ENCODE measurements at places on chromosomes 1 and 21.

DNA sequence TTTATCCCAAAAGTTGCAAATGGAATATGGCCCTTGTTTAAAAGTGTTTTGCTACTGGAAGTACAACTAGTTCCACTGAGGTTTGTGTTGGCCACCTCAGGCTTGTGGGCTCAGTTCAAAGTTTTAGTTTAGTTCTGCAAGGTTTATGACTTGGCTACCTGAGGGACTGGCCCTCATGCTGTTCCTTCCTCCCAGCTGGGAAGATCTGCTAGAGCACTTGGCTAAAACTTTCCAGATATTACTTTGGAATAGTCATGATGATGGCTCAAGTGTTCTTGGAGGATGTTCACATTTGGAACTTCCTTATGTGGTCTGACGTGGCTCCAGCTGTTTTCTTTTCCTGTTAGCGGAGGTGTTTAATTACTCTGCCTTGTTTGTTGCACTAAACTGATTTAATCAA, 110.2 kb upstream of the IVNS1ABP start:
- no peak for DNase-seq

DNA sequence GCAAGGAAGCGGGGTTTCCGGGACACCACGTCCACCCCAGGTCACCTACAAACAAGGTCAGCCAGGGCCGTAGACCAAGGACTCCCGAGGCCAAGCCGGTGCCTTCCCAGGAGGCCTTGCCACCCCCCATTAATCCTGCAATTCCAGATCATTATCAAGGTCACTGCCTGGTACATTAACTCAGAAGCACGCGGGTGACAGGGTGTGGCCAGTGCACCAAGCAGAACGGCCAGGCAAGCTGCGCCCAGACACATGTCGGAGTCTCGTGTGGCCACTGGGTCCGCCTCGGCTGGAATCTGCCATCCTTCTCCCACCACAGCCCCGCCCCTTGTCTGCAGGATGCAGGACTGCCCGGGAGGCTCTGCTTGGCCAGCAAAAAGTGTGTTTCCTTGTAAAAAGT, 144.7 kb downstream of the PRDM16 start:
- no peak for DNase-seq

- DNase-seq, result no peak
Measured at GRCh38 chr1:115426231-115426771, 88.3 kb upstream of the NGF start.

GRCh38 chr1:1479547-1480487, 8.3 kb downstream of the ATAD3B start:
- DNase-seq, result no peak

- DNase-seq, result no peak
Measured at GRCh38 chr1:104467590-104467989, 717.9 kb downstream of the AMY1C start.

DNA sequence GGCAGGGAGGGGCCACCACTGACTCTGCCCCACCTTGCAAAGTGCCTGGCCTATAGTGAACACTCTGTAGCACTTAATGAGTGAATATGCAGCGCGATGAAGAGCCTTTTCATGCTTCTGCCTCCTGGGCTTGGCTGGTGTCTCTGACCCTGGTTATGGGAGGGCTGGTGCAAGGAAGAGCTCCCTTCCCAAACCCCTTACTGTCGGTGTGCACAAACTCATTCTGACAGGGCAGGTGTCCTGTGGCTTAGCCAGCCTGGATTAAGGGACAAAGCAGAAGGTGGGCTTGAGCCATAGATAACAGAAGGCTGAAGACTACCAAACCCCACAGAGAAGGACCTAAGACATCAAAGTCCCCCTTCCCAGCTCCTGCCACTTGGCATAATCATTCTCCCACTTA, 2.0 kb upstream of the NCMAP start:
- no peak for DNase-seq

DNA sequence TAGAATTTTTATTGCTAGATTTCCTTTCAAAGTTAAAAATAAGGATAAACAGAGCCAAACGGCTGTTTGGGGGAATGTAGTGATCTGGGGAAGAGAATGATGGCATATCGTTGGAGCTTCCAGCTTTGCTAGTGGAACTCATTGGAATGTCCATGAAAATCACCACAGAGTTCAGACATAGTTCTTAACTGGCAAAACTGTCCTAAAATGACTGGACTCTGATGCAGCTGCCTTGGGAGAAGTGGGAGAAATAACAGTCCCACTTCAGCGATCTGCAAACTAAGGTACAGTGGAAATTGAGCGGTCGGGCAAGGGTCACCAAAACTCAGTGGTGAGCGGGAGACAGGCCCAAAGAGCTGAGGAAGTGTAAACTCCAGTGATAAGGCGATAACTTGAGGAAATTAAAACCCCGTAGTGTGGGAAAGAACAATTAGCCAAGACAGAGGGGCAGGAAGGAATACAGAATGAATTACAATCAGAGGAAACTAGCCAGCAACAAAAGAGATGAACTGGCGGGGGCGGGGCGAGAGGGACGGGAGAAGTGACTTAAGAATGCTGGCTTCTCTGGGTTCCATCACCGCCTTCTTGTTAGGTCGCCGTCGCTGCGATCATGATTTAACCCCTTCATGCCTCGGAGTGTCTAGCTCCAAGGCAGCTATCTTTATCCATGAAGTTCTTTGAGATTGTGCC, 89.8 kb upstream of the ARHGAP29 start:
- no peak for DNase-seq

DNA sequence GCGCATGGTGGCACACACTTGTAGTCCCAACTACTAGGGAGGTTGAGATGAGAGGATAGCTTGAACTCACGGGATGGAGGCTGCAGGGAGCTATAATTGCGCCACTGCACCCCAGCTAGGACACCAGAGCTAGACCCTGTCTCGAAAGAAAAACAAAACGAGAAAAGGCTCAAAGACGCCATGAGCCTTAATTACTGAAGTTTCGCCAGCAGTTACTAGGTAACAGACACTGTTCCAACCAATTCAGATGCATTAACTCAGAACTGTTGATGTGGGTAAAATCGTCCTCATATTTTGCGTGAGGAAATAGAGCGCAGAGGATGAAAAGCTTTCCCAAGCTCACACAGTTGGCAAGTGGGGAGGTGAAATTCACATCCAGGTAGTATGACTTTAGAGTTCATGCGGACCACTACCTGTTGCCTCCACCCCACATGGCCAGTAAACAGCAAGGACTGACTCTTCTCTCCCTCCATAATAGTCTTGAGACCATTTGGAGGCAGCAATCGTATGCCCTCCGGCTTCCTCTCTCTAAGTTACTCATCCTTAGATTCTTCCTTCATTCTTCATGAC, 40.1 kb downstream of the INAVA start:
- DNase-seq, result no peak

DNA sequence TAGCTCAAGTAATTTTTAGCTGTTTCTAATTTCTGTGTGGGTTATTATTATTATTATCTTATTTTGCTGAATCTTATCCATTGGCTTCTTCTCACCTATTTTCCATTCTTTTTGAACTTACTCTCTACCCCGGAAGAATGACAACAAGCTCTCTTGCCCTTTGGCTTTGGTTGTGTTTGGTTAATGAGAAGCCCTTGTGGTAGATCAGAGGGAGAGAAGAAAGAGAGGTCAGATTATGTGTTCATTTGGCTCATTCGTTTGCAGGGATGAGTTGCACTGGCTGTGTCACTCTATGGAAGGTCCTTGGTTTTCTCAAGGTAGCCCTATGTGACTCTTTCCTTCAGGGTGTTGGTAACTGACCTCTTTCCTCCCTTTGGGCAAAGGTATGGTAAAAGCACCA, 391.9 kb downstream of the LMO4 start:
- no peak for DNase-seq

- DNase-seq, result no peak
Measured at GRCh38 chr1:243938208-243938607, 88.2 kb upstream of the AKT3 start.

- DNase-seq, result no peak
Measured at GRCh38 chr1:232292818-232293217, 337.1 kb downstream of the SIPA1L2 start.

DNA sequence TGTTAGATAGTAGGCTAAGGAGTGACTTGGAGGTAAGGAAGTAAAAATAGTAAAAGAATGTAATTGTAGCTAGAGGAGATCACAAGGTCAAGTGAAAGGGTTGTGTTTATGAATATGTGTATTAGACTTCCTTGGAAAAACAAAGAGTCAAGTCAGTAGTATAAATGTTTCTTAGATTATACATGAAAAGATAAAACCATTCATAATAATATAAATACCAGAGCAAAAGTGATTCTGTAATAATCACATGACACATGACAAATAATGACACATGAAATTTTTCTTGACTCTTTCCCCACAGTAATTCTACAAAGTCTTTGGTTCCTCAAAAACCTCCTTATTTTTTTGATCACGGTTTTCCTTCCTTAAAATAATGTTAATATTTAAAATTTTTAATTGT, 56.4 kb downstream of the IVNS1ABP start:
- no peak for DNase-seq

DNA sequence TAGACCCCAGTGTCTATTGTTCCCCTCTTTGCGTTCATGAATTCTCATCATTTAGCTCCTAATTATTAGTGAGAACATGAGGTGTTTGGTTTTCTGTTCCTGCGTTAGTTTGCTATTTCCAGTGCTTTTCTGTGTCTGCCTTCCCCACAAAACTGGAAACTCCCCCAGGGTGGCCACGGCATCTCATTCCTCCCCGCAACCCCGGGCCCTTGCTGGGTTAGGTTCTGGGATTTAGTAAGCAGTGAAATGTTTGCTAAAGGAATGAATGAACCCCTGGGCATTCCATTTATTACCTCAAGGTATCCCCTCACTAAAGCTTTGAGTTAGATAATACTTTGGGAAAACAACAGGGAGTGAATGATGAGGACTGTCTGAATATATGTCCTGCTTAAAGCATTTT, 142.9 kb downstream of the GLUL start:
- no peak for DNase-seq

DNA sequence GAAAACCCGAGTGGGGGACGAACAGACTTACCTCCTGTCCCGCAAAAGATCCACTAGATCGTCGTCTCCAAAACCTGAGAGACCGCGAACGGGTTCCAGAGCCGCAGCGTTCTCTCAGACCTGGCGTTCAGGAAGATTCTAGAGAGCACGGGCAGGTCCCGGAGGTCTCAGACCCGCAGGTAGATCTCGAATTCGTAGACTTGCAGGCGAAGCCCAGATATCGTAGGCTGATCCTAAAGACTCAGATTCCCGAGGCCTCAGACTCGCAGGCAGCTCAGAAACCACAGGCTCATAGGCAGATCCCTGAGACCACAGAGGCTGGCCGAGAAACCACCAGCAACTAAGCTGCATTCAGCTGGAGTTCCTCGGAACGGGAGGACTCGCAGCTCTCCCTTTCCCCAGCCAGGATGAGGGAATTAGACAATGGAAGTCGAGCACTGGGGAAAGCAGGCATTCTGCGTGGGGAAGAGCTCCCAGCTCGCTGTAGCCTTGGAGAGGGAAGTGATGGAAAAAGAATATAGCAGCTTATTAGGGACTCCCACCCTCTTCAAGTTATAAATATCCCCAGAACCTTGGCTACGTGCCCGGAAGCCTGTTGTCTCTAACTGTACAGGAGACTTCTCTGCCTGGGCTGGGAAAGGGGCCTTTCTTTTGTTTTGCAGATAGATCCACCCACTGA, at the start of gene ZNF436:
Gene ZNF436, minus strand, starts transcription at position 502 of the 679 bp plus-strand sequence. CDS start 1,831 bp downstream, outside the sequence.
- DNase-seq, result no peak

GRCh38 chr1:88022516-88022915, 661.6 kb upstream of the PKN2 start:
- no peak for DNase-seq

- DNase-seq, result no peak
Measured at GRCh38 chr1:39086865-39087409, 60.8 kb downstream of the NDUFS5 start.

- no peak for DNase-seq
Measured at GRCh38 chr21:45154511-45155508, 80.4 kb downstream of the ADARB1 start.

GRCh38 chr21:35145626-35146233, 96.6 kb upstream of the RUNX1 start:
- no peak for DNase-seq

- DNase-seq, result no peak
Measured at GRCh38 chr1:153553830-153554541, 4.9 kb upstream of the S100A3 start.

GRCh38 chr1:96236156-96236739, 485.3 kb upstream of the PTBP2 start:
- DNase-seq, result no peak

DNA sequence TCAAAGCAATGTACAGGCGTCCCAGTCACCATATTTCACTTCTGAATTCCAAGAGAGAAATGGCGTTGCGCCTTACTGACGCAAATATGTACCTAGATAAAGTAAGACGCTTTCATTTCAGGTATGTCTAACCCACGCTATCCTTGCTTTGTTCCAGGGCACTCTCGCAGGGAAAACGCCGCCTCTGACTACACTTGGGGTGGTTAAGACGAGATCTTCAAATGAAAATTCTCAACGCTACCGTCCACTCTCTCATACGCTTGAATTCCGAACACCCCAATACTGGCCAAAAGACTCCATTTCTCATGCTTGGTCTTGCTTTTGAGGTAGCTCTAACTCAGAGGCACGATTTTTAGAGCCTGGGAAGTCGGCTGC, 736 bp upstream of the ZMPSTE24 start:
- DNase-seq, result no peak

GRCh38 chr1:225597926-225598575, 54.9 kb downstream of the ENAH start:
- no peak for DNase-seq

GRCh38 chr1:38029081-38029681, 16.6 kb downstream of the UTP11 start:
- DNase-seq, result no peak

DNA sequence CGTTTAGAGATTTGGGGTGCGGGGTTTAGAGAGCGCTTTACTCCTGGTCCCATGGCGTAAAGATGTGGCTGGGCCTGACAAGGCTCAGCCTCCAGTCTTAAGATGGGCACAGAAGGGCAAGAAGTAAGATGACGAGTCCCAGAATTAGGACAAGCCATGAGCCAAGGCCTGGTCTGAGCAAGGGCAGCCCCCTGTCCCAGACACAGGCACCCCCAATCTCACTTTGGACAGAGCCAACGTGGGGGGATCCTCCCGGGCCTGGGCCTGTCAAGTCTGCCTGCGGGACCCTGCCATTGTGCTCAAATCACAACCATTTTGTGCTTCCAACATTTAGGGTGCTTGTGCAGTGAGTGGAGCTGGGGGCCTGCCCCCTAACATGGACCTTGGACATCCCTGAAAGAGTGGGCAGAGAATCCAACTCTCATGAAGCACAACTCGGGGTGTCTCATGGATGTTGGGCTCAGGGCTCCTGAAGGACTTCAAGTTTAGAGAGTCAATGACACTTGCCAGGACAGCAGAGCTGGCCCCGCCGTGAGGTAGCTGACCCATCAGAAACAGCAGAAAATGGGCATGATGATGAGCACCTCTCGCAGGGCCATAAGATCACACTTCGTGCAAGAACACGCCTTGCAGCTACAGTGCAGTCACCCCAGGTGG, 52.6 kb downstream of the KIF21B start:
- DNase-seq, result no peak

DNA sequence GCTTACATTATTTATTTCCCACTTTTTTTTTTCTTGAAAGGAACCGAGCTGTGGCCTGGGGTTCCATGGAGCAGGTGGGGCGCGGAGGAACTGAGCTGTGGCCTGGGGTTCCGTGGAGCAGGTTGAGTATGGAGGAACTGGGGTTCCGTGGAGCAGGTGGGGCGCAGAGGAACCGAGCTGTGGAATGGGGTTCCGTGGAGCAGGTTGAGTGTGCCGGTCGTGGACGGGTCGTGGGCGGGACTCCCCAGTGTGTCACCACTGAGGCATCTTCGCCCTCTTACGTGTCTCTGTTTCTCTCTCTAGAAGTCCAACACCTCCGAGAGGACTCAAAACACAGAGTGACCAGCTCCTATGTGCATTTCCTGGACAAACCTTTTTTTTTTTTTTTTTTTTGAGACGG, 1.2 kb upstream of the SCNN1D start:
- DNase-seq, result no peak
